NCI-H446 (cell line): ENCODE measurements at places on chromosomes 2 and 18.

- no peak for DNase-seq
Observed at GRCh38 chr2:209591021-209591420, 167.2 kb downstream of the MAP2 start.

- DNase-seq: no peak
Observed at GRCh38 chr2:15738225-15738546, 146.5 kb downstream of the DDX1 start.

- DNase-seq: no peak
Observed at GRCh38 chr18:44090453-44090852, 590.2 kb upstream of the SETBP1 start.

GRCh38 chr2:167135706-167136105, 247.4 kb downstream of the XIRP2 start:
- no peak for DNase-seq

- DNase-seq: no peak
Observed at GRCh38 chr2:105744091-105744908, 412 bp upstream of the NCK2 start.

DNA sequence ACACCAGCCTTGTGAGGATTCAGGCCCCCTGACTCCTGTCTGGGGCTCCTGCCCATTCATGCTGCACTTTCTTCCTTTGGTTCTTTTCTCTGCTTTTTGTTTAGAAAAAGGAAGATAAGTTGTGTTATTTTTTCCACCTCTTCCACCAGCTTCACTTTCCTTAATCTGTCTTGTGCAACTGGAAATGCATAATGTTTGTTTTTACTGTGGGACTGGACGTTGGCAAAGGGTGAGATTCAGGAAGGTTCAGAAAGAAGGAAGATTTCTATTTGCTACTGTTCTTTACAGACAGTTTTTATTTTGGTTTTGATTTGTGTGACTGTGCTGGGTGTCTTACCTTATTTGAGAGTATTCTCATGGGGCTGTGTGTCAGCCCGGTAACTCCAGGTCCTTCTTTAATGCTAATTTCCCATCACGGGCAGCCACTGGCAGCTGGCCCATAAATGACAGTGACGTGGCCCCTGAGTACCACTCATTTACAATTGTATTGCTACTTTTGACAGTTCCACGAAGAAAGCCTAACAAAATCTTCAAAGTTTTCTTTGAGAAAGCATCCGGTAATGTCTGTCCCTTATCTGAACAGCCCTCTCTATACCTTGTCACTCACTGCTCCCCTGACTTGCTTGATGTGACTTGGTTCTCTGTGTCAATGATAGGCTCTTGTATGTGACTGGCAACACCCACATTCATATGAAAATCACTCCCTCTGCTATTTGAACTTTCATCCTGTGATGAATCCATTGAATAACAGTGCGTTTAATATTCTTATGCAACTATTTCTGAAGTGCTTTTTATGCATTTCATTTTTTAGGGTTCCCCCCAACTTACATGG, 32.7 kb downstream of the RHBDD1 start:
- DNase-seq: no peak

GRCh38 chr2:49936965-49937364, 782.6 kb upstream of the FSHR start:
- DNase-seq: no peak

DNA sequence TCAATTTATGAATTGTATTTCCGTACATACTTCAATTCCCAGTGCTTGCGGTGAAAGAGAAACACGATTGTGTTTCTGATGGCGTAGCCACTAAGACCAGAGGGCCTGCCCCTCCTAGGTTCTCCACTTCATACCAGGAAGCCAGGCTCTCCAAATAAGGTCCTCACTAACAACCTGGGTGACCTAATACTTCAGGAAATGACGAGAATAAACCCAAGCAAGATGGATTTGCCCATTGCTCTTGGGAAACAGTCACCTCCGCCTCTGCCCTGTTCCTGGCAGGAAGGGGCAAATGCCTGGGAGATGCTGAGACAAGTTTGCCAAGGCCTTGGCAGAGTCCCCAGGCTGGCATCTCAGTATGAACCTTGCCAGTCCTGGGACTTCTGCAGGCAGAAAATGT, 41.8 kb downstream of the TTC32 start:
- DNase-seq: no peak

DNA sequence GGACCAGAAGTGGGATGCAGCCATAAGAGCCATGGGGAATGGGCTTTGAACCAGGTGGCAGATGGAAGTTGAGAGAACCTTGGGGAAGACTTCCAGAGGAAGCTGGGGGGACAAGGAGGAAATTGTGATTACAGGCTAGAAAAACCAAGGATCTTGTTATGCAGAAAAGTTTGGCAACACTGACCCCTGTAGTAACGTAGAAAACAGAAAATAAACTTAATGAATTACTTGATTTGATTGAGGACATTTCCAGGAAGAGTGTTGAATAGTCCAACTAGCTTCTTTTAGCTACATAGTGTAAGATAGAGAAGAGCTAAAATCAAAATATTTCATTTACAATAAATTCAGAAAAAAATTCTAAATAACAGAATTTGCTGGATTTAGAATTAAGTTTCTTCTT, 91.9 kb upstream of the GPC1 start:
- no peak for DNase-seq

GRCh38 chr2:23488584-23488983, 103.6 kb downstream of the KLHL29 start:
- no peak for DNase-seq

GRCh38 chr2:206160125-206160806, 571 bp downstream of the EEF1B2 start:
- DNase-seq: no peak

- DNase-seq: no peak
Observed at GRCh38 chr2:85601771-85602475, 575 bp downstream of the TMEM150A start.

- DNase-seq: peak; percentile 34
Observed at GRCh38 chr2:169933124-169933711, 106.0 kb downstream of the UBR3 start.
